Substantia nigra (tissue), 51 donors: ENCODE measurements at places on chromosomes 12 and 14.
A peak's percentile ranks its signal among the peaks of the same experiment; 100 is the strongest.

- no peak for DNase-seq
These were observed 20.6 kb upstream of the ST8SIA1 start for GRCh38 chr12:22355011-22355580.

GRCh38 chr14:102646615-102647014 is 54.2 kb downstream of the RCOR1 start:
- DNase-seq, result no peak

- DNase-seq, result no peak
These were observed 9.5 kb downstream of the PHETA1 start for GRCh38 chr12:111359231-111359913.

DNA sequence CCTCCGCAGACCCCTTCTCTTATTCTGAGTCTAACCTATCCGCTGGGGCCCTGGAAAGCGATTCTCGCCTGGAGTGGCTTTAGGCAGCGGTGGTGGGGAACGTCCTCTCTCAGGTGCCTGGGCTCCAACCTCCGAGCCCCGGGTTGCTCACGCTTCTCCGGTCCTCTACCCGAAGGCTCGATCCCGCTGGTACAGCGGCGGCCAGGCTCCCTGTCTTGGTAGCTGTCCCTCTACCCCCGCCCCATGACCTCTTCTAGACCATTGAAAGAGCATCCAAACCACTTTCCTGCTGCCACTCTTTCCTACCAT is 505 bp upstream of the HEBP1 start:
- no peak for DNase-seq

DNA sequence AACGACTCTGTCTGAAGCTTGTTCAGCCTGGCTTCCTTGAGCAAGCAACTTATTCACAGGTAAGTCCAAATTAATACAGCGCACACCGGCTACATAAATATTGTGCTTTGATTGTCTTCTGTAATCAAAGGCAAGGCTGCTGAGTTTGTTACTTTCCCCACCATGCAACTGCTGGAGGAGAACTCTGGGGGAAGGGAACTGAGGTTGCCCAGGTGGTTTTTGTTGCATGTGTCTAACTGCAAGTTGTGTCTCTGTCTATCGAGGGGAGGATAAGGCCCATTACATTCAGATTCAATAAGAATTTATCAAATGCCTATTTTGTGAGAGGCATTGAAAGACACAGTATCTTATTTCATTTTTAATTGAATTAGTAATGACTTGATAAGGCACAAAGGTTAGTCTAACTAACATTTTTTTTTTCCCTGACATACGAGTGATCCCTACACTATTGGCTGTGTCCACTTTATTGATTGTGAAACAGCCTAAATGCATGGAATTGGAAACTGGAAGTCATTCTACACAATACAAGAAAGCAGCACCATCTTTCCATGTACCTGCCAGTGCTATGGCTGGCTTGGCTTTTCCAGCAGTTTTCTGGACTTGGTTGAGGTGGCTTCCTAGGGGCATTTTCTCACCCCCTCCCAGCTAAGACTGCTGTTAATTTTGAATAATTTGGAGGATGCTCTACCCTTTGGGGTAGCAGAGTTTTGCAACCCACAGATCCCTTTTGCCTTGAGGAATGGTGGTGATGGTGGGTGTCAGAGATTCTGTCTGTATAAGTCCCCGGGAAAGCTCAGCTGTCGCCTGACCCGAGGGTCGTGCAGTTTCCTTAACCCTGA is 951 bp upstream of the CHST11 start:
- DNase-seq, result no peak

- DNase-seq, result no peak
These were observed 113.1 kb upstream of the FOXG1 start for GRCh38 chr14:28653521-28653920.

DNA sequence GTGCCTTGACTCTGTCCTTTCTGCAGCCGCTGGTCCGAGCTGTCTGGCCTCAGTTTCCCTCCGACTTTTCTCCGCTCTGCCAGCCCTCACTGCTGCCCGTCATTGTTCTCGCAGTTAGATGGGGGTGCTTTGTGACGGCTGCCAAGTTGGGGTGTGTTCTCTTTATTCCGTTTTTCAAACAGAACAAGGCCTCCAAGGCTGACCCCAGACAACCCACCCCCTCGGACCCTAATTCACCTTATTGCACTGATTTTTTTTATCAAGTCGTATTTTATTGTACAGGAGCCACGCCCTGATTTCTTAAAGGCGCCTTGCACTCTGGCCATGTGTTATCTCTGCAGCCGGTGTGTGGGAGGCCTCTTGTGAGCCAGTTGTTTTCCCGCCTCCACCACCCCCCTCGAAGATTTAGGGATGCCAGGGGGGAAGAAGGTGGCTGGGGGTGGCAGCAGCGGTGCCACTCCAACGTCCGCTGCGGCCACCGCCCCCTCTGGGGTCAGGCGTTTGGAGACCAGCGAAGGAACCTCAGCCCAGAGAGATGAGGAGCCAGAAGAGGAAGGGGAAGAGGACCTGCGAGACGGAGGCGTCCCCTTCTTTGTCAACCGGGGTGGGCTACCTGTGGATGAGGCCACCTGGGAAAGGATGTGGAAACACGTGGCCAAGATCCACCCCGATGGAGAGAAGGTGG is 1.3 kb downstream of the VASH1 start:
- no peak for DNase-seq

GRCh38 chr14:72518809-72519377 is 375.0 kb downstream of the DPF3 start:
- DNase-seq, result no peak

DNA sequence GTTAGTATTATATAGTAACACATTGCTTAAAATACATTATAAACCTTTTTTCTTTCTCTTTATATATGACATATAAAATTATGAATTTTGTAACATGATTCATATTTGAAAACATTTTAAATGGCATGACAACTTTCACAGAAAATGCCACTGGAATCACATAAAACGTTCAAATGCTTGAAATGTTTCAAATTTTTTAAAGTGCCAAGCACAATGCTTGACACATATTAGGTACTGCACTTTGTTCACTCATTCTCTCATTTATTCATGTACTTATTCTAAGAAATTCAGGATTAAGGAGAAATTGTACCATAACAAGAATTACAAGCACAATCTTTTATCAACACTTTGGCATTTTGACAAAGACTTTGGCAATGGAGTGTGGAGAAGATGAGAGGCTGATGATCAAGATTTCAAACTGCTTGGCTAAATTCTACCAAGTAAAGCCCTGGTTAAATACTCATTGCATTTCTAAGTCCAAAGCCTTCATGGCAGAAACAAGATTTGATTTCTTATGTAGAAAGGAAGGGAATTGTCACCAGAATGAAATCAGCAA is 232.2 kb downstream of the C12orf50 start:
- no peak for DNase-seq

DNA sequence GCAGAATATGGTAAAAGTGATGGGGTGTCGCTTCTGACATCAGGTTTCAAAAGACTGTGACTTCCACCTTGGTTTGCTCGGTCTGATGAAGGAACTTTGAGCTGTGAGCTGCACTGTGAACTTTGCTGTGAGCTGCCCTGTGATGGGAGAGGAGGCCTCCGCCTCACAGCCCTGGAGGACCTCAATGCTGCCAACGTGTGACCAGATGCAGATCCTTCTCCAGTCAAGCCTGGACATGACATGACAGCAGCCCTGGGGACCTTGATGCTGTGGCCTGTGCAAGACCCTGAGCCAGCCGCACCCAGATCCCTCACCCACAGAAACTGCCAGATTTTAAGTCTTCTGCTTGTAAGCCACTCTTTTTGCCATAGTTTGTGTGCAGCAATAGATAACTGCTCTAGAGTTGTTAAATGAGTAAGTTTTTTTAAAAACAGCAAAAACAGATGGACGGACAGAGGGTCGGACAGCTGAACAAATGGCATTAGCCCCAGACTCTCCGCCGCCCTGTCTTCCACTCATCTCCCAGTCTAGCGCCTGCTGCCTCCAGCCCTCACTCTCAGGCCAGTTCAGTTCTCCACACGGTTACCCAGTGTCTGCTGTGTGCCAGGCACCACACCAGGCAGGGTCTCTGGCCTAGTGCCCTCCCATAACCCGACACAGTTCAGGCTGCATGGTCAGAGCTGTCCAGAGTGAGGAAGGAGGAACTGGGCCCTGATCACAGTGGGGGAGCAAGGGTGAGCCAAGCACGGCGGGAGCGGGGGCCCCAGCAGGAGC is 13.1 kb upstream of the LRTM2 start:
- no peak for DNase-seq

- peak; percentile 55 for DNase-seq
These were observed 2.3 kb upstream of the HSPB8 start for GRCh38 chr12:119176267-119177055.

DNA sequence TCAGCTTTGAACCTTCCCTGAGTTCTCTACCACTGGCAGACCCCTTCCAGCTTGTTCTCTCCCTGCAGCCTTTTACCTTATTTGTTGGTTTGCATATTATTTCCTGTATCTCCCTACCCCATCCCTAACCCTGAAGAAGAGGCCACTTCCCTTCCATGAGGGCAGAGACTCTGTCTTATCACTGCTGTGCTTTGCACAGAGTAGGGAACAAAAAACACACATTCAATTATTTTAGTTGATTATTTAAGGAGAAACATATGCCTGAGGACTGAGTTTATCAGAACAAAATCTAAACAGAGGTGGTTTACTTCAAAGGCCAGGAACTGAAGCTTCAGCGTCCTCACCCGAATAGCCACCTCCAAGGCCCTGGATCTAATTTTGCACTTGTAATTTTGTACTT is 111.7 kb upstream of the RFLNA start:
- DNase-seq, result no peak

DNA sequence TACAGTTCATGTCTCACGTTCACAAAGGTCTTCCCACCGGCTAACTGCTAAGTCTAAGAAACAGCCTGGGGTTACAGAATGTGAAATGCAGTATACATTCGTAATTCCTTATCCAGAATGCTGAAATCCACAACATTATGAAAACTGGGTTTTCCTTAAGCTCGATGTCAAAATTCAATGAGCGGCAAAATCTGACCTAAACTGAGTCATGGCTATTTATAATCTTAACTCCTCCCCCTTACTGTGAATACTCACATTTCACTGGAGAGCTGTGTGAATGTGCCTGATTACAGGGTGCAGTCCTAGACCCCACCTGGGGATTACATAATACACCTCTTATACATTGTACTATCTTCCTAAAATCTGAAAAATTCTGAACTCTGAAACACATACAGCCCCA is 35.3 kb downstream of the STX2 start:
- no peak for DNase-seq

GRCh38 chr14:106308839-106309389 is 782.5 kb downstream of the TMEM121 start:
- DNase-seq, result no peak

GRCh38 chr14:30559638-30560091 is 707 bp downstream of the G2E3 start:
- no peak for DNase-seq

DNA sequence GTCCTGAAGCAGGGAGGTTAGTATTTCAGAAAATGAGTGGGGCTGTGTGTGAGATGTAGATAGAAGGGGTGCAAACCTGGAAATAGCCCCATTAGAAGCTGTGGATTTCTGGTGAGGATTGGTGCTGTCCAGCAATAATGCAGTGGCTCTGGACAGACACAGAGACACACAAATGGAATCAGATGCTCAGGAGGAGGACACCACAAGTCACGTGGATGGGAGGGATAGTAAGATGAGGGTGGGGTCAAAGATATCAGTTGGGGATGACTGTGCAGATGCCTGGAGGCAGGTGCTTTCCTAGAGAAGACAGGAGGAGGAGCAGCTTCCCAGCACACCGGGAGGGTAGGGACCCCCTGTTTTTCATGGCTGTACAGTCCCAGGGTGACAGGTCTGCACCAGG is 136.5 kb downstream of the PLXNC1 start:
- DNase-seq, result no peak

- no peak for DNase-seq
These were observed 34.6 kb downstream of the NOC4L start for GRCh38 chr12:132178801-132179401.

GRCh38 chr12:45214749-45215418 is 1.0 kb upstream of the ANO6 start:
- DNase-seq, result no peak

- DNase-seq, result no peak
These were observed 12.4 kb downstream of the ITGA7 start for GRCh38 chr12:55695349-55695748.

DNA sequence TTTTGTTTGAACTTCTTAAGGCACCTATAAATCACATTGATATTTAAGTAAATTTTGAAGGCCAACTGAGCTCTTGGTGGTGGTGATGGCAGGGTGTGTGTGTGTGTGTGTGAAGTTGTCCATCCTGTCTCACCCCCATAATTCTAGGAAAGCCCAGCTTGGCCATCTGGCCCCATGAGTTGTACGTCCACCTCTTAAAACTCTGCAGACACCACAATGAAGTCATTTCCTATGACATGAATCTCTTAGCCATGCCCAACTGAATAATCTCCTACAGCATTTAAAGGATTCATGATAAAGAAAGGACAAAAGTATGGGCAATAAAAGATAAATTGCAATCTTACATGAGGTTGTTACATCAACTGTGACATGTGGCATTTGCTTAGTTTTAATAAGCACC is 123.4 kb downstream of the TTC7B start:
- DNase-seq, result no peak

GRCh38 chr14:99072956-99073355 is 199.0 kb downstream of the BCL11B start:
- DNase-seq, result no peak

GRCh38 chr12:117213295-117213808 is 23.1 kb upstream of the FBXO21 start:
- no peak for DNase-seq

- DNase-seq, result no peak
These were observed 252.6 kb downstream of the FOXN3 start for GRCh38 chr14:89164168-89165073.

DNA sequence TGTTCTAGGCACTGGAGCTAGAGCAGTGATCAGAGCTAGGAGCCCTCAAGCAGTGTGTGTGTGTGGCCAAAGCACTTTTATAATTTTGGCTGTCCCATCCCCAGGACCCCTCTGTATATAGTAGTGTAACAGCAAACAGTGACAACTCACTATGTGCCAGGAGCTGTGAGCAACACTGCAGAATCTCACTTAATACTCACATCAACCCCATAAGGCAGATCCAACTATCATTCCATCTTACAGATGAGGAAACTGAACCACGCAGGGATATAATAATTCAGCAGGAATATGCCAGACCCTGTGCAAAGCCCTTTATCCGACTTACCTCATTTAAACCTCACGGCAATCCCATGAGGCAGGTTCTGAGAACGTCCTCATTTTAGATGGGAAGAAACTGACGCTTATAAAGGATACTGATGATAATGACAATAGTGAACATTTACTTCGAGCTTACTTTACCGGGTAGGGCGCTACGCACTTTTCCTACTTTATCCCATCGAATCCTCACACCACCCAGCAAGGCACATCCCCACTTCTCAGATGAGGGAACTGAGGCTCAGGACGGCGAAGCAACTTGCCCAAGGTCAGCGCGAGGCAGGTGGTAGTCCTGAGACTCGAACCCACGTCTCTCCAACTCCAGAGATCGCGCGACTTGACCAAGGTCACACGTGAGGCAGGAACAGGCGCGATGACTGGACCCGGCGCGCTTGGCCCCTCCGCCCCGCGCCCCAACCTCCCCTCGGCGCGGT is 687 bp downstream of the RAB35 start:
- DNase-seq, result no peak

GRCh38 chr12:132222096-132222807 is 78.0 kb downstream of the NOC4L start:
- DNase-seq, result no peak

- no peak for DNase-seq
These were observed 16.9 kb downstream of the ASB2 start for GRCh38 chr14:93959239-93960107.
